Ecto neural progenitor cell (in vitro differentiated cells): ENCODE measurements at places on chromosomes 16 and 17.

- no peak for DNase-seq
Measured at GRCh38 chr17:60135951-60136666, 13.7 kb upstream of the CA4 start.

- no peak for DNase-seq
Measured at GRCh38 chr16:67651847-67652246, 6.9 kb downstream of the CARMIL2 start.

DNA sequence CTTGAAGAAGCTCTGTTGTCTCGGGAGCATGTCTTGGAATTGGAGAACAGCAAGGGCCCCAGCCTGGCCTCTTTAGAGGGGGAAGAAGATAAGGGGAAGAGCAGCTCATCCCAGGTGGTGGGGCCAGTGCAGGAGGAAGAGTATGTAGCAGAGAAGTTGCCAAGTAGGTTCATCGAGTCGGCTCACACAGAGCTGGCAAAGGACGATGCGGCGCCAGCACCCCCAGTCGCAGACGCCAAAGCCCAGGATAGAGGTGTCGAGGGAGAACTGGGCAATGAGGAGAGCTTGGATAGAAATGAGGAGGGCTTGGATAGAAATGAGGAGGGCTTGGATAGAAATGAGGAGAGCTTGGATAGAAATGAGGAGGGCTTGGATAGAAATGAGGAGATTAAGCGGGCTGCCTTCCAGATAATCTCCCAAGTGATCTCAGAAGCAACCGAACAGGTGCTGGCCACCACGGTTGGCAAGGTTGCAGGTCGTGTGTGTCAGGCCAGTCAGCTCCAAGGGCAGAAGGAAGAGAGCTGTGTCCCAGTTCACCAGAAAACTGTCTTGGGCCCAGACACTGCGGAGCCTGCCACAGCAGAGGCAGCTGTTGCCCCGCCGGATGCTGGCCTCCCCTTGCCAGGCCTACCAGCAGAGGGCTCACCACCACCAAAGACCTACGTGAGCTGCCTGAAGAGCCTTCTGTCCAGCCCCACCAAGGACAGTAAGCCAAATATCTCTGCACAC, 21.2 kb downstream of the AKAP1 start:
- no peak for DNase-seq

DNA sequence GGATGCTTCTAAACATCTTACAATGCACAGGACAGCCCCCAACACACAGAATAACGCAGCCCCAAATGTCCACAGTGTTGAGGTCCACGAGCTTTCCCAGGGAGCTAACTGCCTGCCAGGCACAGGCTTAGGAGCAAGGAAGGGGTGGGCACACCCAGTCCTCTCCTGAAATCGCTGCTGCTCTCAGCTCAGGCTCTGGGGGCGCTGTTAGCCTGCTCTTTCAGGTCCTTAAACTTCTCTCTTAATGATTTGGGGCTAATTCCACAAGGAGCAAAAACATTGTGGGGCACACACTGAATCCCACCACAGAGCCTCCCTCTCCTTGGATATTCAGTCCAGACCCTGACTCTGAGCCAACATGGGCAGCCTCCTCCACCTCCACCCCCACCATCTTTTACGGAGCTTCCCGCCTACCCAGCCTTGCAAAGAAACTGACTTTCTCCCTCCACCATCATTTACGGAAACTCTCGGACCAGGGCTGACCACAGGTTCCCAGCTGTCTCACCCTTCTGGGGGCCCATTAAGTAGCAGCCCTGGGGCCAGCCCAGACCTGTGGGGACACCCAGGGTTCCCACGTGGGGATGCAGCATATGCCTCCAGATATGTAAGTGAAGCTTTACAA, 1.1 kb downstream of the CD300H start:
- DNase-seq = peak; percentile 77

- DNase-seq = no peak
Measured at GRCh38 chr16:30527635-30528178, 1.3 kb upstream of the ZNF768 start.

DNA sequence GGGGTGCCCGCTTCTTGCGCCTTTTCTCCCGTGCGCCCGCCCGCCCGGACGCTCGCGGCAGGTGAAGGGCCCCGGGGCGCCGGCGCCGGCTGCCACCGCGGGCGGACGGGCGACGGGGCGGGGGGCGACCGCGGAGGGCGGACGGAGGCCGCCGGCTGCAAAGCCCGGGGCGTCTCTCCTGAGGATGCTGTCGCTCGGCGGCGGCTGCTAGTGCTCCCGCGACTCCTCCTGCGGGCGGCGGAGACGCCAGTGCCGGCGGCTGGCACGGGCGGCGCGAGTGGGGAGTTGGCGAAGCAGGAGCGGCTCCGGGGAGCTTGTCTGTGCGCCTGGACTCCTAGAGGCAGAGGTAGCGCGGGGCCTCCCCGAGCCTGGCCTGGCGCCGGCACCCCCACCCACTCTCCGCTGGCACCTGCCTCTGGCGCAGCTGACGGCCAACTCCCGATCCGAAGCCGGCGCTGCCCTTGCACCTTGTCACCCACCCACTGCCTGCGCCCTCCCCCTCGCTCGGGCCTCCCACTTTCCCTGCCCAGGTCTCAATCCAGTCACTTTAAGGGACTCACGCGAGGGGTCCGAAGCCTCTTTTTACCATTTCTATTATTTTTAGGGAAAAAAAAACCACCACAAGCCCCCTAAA, at the start of gene FAM20A:
Gene FAM20A (minus strand): TSS at position 437 of the 634 bp plus-strand sequence. CDS start 701 bp downstream, outside the sequence.
- peak; percentile 70 for DNase-seq

DNA sequence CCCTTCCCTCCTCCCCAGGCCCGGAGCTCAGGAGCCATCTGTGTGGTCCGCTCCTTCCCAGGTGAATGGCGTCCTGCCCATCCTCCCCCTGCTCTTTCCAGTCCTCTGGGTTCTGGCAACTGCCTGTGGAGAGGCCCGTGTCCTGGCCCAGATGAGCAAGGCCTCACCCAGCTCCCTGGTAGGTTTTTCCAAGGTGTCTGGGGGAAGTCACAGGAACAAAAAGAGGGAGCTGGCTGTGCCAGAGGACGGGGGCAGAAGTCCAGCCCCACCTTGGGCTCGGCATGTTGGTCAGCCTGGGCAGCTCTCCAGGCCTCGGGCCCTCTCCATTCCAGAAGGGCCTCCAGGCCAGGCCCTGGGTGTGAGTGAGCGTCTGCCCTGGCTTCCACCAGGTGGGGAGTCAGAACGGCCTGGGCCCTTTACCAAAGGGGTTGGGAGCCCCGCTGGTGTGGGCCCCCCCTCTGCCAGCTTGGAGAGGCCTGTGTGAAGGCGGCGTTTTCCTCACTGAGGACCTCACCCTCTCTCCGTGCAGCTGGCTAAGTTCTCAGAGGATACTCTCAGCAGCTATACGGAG, 25.1 kb downstream of the CASKIN2 start:
- DNase-seq = no peak

- no peak for DNase-seq
Measured at GRCh38 chr17:49339354-49339753, 22.7 kb downstream of the ZNF652 start.

DNA sequence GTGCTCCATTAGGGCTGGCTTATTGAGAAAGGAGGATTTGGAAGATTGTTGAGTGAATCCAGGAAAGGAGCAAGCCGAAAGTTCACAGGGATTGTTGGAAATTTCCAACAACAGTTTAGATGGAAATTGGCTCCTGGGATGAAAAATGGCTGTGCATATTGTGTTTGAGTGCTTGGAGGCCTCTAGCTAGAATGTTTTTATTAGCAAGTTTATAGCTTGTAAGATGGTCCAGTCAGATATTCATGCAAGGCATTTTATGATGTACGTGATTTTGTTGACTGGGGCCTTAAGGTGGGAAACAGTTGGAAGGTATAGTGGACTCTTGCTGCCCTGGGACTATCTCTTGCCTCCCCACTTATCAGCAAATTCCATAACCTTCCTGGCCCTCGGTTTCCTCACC, 216.7 kb downstream of the PRKCA start:
- DNase-seq = no peak

DNA sequence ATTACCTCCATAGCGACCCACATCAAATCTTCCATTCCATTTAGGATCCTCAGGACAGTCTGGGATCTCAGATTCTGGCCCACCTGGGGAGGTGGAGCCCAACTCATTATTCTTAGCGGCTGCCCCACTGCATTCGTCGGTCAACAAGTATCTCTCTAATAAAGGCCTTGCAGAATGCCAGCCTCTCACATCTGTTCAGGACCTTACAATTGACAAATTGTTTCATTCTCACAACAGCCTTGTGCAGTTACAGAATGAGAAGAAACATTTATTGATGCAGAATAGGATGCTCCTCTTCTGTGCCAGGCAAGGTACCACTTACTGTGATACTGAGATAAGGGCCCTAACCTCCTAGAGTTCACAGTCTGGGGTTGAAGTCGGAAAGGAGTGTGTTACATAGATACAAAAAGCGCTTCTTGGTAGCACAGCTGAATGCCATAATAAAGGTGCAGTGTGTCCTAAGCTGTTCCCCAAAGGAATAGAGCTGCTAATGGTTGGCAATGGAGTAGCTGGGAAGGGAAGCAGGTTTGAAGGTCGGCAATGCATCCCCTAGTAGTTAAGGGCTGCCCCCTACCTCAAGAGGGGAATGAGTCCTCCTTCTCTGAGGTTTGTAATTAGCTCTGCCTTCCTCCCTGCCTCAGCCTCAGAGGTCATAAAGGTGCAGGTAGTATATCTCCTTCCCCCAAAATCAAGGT, 2.3 kb upstream of the MPP2 start:
- DNase-seq = no peak

DNA sequence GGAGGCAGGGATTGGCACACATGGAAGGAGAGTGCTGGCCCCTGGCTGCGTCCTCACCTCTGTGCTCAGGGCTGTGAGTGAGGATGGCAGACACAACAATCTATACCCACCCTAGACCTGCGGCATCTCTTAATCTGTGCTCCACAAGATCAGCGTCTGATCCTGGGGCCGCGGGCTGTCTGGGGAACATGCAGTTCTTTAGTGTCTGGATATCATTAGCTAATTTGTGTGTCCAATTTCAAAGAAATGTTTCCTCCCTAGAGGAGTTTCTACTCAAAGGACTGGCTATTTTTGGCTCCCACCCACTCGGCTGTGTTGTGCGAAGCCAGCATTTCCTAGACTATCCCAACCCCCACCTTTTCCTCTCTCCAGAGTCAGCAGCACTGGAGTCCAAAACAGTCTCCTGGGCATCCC, 93.8 kb downstream of the GRIN2A start:
- DNase-seq = no peak

- DNase-seq = no peak
Measured at GRCh38 chr17:55629995-55630394, 92.7 kb downstream of the TMEM100 start.

DNA sequence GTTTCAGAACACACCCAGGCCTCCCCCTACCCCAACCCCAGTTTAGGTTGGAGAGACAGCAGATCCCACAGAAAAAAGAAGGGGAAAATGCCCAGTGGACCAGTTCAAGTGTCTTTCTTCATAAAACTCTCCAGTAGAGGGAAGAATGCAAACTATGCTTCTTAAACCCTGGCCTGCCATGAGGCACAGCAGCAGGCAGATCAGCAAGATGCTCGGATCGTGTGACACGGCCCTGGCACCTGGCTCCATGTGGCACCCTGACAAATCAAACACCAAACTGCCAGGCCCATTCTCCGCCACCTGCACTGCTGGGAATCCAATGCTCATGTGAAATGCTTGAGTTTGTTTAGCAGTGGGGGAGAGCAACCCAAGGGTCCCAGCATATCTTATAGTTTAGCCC, 166.8 kb downstream of the SOX9 start:
- no peak for DNase-seq

GRCh38 chr17:62963296-62963695, 2.7 kb upstream of the TANC2 start:
- no peak for DNase-seq

GRCh38 chr17:79814974-79815835, 18.3 kb upstream of the CBX8 start:
- DNase-seq = peak; percentile 78

- DNase-seq = no peak
Measured at GRCh38 chr16:50574745-50575136, 26.5 kb downstream of the NKD1 start.

- DNase-seq = no peak
Measured at GRCh38 chr16:593807-594206, 3.9 kb downstream of the RAB40C start.

GRCh38 chr16:86854058-86854621, 275.8 kb downstream of the FOXL1 start:
- no peak for DNase-seq

- DNase-seq = no peak
Measured at GRCh38 chr17:73798111-73798748, 154.0 kb upstream of the SDK2 start.

- DNase-seq = no peak
Measured at GRCh38 chr16:1119129-1119528, 23.1 kb upstream of the C1QTNF8 start.

GRCh38 chr17:10172778-10173177, 25.6 kb downstream of the GAS7 start:
- DNase-seq = no peak

DNA sequence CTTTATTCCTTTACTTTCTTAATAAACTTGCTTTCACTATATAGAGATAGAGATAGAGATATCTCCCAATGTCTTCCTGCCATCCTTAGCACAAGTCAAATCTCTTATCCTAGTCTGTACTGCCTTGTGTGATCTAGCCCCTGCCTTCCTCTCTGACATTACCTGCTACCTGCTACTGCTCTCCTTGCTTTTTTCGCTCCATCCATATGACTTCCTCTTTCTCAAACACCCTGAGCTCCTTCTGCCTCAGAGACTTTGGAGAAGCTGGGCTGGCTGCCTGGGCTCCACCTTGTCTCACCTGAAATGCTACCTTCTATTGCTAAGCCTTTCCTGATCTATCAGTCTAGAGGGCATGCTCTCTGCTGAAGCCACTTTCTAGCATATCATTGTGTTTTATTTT, 24.7 kb upstream of the WSB1 start:
- DNase-seq = no peak

GRCh38 chr16:78704416-78704815, 605.0 kb downstream of the WWOX start:
- DNase-seq = no peak

GRCh38 chr16:719815-720446, 1.0 kb upstream of the ANTKMT start:
- DNase-seq = no peak

- peak; percentile 80 for DNase-seq
Measured at GRCh38 chr17:73546770-73547536, 97.3 kb downstream of the SDK2 start.

DNA sequence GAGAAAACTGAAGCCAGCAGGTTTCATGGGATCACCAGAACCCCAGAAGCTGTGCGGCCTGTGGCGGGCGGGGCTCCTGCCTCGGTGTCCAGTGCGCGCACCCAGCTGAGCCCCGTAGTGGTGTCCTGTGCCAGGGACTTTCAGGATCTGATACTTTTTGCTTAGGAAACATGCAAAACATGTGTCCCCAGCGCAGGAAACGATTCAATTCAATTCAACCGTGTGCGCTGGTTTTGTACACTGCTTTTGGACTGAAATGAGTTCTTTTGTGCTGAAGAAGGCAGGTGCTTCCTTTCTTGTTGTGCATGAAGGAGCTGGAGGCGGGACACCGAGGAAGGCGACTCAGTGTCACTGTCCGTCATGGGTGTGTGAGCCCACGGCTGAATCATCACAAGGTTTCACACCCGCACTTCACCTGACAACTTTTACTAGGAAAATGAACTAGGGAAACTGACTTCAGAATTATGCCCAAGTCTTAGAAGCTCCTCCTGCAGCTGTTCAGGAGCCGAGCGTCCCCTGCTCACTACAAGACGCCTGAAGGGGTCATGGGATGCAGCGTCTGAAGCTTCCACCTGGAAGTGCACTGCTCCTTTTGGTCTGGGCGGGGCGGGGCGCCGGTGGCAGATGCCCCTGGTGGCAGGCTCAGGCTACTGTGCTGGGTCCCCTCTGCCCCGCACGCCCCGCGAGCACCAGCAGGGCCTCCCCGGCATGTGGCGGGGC, 31.4 kb upstream of the ZNF750 start:
- no peak for DNase-seq

GRCh38 chr17:58306131-58306951, 22.3 kb downstream of the TSPOAP1 start:
- peak; percentile 46 for DNase-seq

GRCh38 chr17:51475730-51476129, 215.4 kb downstream of the UTP18 start:
- DNase-seq = no peak
